Fibroblast of skin of abdomen (primary cell): ENCODE measurements at places on chromosomes 3 and 15.

DNA sequence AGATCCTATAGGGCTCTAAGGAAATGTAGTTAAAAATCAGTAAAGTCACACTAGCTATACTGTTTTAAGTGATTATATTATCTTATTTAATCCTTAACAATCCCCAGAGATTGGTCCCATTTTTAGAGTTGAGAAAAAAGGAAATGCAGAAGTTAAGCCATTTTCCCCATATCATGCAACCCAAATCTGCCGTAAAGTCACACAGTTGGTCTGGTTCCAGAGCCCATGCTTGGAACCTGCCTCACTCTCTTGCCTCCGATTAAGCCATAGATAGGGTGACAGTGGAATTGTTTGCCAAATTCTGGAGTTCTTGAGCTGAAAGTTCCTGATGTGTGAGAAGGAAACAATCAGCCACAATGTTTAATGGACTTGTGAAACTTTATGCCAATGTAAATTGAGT is 2.3 kb upstream of the P2RY13 start:
- DNase-seq = no peak

- no peak for DNase-seq
Observed at GRCh38 chr15:65936282-65936681, 67.0 kb downstream of the RAB11A start.

- no peak for DNase-seq
Observed at GRCh38 chr3:55673764-55674163, 186.7 kb upstream of the WNT5A start.

DNA sequence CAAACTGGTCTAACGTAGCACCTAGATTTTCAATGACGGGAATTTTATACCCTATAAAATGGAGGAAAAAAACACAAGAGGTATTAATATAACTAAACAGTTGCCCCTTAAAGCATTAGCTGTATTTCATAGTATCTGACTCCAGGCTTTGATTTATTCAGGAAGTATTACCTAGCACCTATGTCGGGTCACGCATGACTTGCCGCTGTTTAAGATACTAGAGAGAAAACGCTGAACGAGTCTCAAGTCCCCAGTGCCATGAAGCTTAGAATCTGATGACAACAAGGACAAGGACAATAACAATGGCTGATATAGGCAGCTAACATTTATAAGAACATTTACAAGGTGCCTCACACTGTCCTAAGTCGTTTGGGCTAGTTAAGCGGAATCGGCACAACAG is 1.9 kb downstream of the SNRPA1 start:
- no peak for DNase-seq

DNA sequence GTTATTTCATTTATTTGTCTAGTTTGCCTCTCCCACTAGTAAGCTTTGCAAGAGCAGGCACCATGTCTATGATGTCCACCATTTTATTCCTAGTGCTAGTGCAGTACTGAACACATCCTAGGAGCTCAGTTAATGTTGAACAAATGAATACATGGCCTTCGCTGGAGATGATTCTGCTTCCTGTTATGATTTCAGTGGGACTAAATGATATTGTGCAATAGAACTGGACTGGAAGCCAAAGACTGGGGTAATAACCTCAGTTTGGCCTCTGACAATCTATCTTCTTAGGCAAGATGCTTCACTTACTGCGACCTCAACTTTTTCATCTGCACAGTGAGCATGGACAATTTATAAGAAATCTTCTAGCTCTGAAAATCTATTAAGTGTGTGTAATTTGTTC is 191.3 kb downstream of the ADAMTSL3 start:
- peak; percentile 67 for DNase-seq

DNA sequence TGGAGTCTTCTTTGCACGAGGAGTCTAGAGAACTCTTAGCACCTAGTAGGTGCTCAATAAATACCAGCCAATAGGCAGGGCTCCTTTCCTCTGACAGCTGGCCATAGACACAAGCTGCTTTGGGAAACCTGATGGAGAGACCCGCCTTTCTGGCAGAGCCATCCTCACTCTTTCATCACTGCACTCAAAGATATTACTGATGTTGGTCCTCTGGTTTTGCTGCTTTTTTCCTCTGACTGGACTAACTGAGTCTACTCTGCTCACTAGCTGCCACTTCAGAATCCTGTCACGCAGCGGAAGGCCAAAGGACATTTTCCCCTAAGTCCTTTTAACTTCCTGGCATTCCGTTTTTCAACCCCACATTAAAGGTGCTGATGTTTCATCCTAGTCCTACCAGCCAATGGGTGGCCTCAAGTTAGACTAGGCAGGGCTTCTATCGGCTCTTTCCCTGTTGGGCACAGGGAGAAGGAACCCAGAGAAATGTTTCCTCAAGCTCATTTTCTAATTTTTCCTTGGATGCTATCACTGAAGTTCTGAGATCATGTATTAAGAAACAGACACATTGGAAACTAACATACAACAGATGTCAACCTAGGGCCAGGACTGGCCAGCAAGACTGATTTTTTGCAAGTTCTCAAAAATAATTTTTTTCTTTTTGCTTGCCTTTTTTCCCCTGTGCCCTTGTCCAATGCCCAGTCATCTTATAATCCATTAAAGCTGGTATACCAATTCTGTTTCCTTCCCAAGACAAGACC is 132.8 kb upstream of the ICE2 start:
- DNase-seq = no peak

DNA sequence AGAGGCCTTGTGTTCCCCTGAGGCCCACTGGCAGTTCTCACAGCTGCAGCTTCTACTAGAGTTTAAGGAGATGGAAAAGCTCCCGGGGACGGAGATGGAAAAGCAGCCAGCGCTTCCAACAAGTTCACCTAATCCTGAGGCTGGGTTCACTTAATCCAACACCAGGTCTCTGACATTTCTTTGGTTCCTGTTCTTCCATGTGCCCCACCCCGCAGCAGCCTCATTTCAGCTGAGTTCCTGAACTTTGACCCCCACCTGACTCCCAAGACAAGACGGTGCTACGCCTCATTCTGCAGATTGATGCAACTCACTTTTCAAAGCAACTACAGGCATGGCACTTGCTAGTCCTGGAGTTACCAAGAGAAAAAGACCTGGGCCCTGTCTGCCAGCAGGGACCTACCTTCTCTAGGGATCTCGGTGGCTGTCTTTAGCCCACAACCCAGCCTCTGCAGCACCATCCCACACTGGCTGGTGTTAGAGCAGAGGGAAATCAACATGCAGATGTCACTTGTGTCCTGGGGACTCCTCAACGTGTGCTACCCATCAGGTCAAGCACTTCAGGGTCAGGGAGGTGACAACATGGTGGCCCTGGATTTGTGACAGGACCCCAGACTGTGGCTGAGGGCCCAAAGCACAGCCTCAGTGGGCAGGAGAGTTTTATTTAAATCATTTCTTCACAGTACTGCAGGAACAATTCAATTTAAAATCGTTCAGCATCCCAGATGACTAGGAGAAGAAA is 406.1 kb downstream of the VPS13C start:
- DNase-seq = no peak

DNA sequence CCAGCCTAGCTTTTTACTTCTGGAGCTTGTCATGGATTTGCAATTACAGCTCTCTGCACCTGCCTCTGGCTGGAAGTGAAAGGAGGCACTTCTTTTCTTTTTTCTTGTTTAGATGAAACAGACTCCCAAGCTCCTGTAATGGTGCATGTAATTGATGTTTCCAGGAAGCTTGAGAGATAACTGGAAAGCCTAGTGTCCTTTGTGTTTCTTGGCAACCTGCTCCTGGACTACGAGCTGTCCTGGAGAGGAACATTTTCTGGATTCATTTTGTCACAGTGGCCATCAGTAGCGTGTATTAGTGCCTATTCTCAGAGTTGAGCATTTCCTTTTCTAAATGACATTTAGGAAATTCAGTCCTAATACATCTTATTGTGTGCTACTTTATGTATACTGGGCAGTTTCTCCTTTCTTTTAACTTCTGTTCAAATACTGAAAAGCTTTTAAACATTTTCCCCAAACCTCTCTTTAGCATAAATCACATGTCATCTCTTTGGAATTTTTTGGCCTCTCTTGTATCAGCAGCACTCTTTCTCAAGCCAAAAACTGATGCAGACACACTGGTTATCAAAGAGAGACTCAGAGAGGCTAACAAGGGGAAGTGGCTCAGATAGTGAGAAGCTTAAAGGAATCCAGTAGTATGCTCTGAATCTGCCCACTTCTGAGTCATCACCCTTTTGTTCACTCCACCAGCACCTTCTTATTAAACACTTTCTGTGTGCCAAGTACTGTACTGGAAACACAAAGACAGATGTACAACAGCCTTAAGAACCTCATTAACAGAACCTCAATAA is 62.6 kb upstream of the SLC2A2 start:
- DNase-seq = peak; percentile 95

DNA sequence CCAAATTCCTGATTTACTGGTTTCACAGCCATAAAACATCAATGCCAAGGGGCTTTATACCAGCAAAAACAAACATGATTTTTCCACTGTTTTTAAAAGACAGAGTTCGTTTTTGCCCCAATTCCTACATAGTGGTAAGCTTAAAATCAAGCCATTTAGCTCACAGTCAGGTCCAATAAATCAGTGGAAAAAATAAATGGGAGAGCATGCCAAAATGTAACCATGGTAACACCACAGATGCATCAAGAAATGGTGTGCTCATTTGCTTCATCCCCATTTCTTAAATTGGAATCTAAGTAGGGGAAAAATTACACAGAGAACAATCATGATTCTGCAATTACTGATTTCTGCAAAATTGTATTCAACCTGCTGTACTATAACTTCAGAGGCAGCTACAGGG is 418.8 kb downstream of the MAGI1 start:
- DNase-seq = no peak
